ENCODE measurements at places on chromosomes 6 and 20. TPM values are rescaled to one million over a fixed set of nuclear protein-coding genes. Genes with fewer than 3 reads are reported as not detected.

The CGA gene
- not detected for total RNA-seq

- DNase-seq = no peak
Measured at GRCh38 chr6:44603044-44603686, 215.7 kb downstream of the CDC5L start.

DNA sequence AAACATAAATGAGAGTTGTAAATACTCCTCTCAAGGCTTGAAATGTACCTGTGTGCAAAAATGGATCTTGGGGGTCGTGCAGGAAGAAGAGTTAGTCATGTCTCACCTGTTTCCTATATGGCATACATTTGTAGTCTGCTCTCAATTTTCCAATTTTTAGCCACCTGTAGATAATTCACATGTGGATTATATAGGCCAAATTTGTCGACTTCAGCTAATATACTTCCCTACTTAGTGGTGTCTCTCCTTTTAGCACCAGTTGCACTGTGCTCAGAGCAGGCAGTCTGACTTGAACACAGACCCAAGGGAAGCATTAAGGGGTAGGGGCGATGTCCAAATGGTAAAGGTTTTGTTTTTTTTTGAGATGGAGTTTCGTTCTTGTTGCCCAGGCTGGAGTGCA is 1.9 kb downstream of the RBM24 start:
- no peak for DNase-seq

DNA sequence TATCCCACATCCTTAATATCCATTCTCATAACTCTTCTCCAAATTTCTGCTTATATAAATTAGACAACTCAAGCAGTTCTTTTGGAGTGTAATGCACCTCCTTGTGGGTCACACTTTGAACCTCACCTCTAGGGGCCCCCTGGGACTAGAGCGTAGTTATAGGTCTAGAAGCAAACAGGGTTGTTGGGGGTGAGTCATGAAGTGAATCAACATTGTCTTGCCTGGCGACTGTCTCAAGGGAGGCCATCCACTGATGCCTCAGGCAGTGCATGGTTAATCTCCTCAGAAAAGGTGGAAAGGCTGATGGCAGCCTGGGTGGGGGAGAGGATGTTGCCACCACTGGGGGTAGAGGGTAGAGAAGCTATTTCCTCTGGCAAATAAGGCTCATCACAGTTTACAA is 129.1 kb downstream of the TNFRSF21 start:
- no peak for DNase-seq

GRCh38 chr20:23047001-23047737 is 2.3 kb downstream of the THBD start:
- no peak for DNase-seq

The ANGPT4 gene
- not detected for total RNA-seq

- DNase-seq = no peak
Measured at GRCh38 chr6:31717499-31718222, 2.5 kb downstream of the LY6G6D start.

GRCh38 chr20:21100578-21101452 is 5.3 kb downstream of the LINC00237 start:
- peak; percentile 43 for DNase-seq

DNA sequence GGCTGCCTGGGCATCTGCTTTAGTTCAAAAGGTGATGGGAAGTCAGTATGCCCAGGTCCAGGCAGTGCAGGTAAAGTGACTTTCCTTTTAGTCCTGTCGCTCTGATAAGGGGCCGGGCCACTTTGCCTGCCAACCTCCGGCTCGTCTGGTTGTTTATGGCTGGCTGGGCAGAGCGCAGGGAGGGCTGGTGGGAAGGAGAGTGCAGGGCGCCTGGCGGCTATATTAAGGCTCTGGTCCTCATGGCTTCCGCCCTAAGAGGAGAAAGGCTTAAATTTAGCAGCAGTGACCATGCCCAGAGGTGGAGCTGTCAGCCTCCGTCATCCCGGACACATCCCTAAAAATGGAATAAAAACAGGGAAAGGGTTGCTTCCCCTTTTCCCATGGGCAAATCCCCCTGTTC is 14.6 kb downstream of the GATA5 start:
- no peak for DNase-seq

DNA sequence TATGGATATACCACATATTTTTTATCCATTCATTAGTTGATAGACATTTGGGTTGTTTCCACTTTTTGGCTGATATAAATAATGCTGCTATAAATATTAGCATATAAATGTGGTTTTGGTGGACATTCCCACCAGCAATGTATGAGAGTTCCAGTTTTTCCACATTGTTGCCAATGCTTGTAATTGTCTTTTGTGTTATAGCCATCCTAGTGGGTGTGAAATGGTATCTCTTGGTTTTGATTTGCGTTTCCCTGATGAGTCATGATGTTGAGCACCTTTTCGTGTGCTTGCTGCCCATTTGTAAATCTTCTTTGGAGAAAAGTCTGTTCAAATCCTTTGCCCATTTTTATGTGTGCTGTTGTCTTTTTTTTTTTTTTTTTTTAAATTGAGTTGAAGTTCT is 54.4 kb downstream of the DHX35 start:
- no peak for DNase-seq

GRCh38 chr6:13913226-13914001 is 11.3 kb upstream of the RNF182 start:
- no peak for DNase-seq

- no peak for DNase-seq
Measured at GRCh38 chr20:59320426-59320825, 20.0 kb downstream of the EDN3 start.

- DNase-seq = no peak
Measured at GRCh38 chr20:62646851-62647520, 4.7 kb downstream of the SLCO4A1 start.
